Hepatic stellate cell (primary cell): ENCODE measurements at places on chromosomes 3 and 15.

- DNase-seq: no peak
Measured at GRCh38 chr15:27254055-27254454, 283.1 kb downstream of the GABRG3 start.

GRCh38 chr3:29070959-29071634 is 209.8 kb upstream of the RBMS3 start:
- no peak for DNase-seq

DNA sequence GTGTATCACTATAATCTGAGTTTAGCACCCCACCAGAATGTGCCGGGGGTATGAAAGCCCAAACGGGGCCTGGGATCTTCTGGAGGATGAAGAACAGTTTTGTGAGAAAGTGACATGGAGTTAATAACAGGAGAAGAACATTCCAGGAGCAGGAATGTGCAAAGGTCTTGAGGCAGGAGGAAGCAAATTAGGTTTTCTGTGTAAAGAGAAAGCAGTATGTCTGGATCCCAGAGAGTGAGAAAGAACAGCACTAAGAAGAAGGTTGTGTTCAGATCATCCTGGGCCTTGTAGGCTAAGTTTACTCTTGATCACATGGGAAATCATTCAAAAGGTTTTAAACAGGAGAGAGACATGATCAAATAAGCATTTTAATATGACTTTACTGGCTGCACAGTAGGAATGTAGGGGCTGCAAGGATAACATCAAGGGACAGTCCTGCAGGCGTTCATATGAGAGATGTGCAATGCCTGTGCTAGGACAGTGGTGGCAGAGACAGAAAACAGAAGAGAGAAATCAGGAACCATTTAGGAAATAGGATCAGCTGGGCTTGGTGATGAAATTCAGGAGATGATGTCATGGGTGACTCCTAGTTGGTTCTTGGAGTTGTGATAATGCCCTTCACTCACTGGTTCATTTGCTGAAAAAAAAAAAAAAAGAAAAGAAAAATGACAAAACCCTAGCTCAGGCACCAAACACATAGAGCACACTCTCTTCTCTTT is 113.5 kb downstream of the TNIK start:
- peak; percentile 3 for DNase-seq

GRCh38 chr15:74889883-74890664 is at the start of gene MPI:
Gene MPI (plus strand): TSS chr15:74890042. CDS start chr15:74890074, 32 bp downstream.
- peak; percentile 96 for DNase-seq

- DNase-seq: no peak
Measured at GRCh38 chr3:180626844-180627243, 24.9 kb downstream of the TTC14 start.

DNA sequence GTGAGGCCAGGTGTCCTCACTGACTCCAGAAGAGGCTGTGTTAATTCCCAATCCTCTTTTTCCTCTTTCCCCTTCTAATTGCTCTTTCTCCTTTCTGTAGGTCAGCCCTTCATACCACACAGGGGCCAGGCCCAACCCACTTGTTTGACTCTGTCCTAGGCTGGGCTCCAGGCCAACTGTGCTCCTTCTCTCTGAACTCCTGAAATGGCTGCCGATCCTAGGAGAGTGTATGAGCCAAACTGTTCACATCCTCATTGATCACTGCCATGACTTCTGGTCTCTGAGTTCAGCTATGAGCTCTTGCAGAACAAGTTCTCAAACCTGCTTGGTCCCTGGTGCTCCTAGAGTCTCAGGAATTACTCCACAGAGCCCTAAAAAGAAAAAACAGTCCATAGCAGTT is 145.1 kb downstream of the VGLL4 start:
- peak; percentile 55 for DNase-seq

GRCh38 chr3:195040094-195040493 is 230.9 kb downstream of the XXYLT1 start:
- DNase-seq: no peak

GRCh38 chr3:22122567-22122966 is 371.6 kb upstream of the ZNF385D start:
- DNase-seq: no peak

- DNase-seq: no peak
Measured at GRCh38 chr3:41369838-41370237, 170.5 kb downstream of the CTNNB1 start.

- no peak for DNase-seq
Measured at GRCh38 chr15:79944622-79945021, 26.4 kb downstream of the BCL2A1 start.

DNA sequence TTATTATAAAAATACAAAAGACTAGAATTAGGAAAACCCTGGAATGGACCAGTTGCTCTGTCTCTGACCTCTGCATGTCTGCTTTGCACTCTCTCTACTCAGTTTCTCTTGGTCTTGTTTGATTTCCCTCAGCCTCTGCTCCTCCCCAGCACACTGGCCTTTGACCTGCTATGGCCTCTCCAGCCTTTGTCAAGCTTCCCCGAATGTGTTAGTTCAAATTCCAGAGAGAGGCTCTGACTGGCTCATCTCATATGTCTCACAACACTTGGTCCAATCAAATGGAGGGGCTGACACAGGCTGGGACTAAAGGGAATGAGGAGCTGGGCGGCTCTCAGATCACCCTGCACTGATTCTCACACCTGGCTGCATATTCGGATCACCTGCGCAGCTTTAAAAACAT is 52.4 kb upstream of the CMTM8 start:
- DNase-seq: no peak

GRCh38 chr15:76340198-76340802 is 3.7 kb downstream of the ISL2 start:
- no peak for DNase-seq

DNA sequence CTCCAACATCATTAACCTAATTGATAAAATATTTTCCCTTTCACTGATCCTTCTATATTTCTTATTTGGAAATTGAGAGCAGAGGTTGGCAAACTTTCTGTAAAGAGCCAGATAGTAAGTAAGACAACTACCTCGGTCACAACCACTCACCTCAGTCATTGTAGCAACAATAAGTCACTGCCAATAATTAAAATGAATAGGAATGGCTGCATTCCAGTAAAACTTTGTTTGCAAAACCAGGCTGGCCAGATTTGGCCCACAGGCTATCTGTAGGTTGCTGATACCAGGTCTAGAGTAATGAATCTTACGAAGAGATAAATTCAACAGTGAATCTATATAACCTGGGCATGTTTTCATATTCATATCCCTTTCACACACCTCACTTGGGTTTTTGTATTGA is 316.2 kb upstream of the TBC1D5 start:
- no peak for DNase-seq

DNA sequence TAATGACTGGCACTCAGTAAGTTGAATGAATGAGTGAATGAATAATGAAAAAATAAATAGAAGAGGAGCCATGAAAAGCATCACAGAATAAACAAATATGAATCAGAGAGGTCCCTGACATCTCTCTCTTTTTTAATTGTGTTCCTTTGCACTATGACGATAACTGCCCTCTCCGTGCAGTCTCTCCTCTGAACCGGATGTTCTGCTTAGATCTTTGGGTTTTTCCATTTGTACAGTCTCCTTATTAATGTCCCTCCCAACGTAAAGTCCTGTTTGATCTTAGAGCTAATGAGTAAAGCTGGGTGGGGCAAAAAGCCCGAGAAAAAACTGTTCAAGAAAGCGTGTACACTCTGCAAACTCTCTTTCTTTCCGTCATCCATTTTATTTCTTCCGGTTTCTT is 28.3 kb upstream of the BHLHE40 start:
- no peak for DNase-seq

DNA sequence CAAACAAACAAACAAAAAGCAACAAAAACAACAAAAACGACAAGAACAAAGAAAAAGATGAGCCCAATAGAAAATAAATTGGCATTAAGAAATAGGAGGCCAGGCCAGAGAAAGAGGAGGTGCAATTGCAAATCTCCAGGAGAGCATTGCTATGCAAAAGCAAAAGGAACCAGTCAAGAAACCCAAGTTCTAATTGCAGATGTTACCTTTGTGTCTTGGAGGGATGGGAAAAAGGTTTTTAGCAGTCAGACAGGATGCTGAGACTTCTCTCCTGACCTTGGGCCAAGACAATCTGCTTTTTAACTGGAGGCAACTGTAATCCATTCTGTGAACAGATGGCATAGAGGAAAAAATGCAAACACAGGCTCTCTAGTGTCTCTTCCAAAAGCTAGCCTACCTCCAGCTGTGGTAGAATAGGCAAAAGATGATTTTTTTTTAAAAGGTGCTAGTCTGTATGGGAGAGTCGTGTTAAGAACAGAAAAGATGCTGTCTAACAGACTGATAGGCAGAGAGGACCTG is 56.4 kb downstream of the LSAMP start:
- no peak for DNase-seq

- DNase-seq: no peak
Measured at GRCh38 chr15:40932649-40933516, 3.7 kb downstream of the DLL4 start.

GRCh38 chr3:100517276-100517675 is 24.9 kb downstream of the TMEM45A start:
- DNase-seq: no peak

DNA sequence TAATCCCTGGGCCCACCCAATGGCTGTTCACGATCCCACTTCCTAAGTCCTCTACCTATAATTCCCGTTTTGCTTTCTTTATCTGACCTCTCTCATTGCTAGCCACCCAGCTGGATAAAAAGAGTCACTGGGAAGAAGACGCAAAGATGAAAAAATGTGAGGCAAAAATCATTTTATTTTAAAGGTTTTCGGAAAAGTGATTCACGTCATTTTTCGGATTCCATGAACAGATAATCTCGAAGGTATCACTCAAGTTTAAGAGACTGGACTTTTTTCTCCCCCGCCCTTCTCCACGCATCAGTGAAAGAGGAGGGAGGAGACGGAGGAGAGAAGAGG is 266.6 kb downstream of the CGGBP1 start:
- no peak for DNase-seq

GRCh38 chr3:41629072-41629471 is 332.8 kb downstream of the ULK4 start:
- DNase-seq: no peak

DNA sequence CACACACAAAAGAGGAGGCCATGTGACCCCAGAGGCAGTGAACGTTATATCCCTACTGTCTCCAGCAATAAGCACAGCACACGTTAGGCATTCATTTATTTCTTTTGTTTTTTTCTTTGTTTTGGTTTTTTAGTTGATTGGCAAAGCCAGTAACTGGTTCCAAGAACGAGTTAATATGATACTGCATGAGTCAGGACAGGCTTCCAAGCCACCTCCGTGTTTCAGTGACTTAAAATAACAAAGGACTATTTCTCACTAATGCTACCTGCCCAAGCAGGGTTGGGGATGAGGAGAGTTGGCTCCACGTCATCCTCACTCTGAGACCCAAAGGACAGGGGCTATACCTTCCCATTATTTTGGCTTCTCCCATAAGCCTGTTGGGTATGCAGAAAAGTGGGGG is 130.5 kb downstream of the ST8SIA2 start:
- DNase-seq: no peak

DNA sequence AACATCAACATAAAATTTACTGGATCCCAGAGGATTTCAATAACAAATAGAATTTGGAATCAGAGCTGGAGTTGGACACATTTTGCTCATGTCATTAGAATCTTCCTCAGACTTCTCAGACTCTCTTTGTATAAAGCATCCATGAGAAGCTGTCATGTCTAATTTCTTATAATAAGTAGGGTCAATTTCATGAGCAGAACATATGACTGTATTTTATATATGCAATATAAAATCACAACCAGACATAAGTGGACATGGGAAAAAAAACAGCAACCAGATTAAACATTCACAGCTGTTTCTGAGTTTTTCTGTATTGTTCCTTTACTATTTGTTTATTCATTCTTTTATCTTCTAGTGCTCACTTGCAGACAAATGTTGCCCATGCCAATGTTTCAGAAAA is 325.5 kb downstream of the RBMS3 start:
- no peak for DNase-seq

GRCh38 chr3:46707601-46708011 is 6.4 kb downstream of the TMIE start:
- no peak for DNase-seq

GRCh38 chr15:68829068-68829467 is 8.4 kb upstream of the ANP32A start:
- no peak for DNase-seq

DNA sequence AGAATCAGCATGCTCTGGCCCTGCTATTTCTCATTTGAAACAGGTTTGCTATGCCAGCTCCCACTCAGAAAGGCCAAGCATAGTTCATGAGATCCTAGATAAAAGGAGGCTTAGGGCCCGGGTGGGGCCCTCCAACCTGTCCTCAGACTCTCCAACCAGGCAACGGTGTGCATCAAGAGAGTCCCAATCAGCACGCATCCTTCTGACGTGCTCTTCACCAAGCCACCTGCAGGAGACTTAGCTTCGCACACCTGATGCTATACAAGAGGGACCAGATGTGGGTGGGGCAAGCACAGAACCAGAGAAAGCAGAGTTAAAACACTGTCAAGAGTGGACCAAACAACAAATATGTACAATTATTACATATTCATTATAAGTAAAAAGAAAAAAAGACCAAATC is 17.3 kb downstream of the STIMATE start:
- DNase-seq: no peak

GRCh38 chr3:158936530-158937113 is 134.8 kb downstream of the MFSD1 start:
- DNase-seq: no peak

DNA sequence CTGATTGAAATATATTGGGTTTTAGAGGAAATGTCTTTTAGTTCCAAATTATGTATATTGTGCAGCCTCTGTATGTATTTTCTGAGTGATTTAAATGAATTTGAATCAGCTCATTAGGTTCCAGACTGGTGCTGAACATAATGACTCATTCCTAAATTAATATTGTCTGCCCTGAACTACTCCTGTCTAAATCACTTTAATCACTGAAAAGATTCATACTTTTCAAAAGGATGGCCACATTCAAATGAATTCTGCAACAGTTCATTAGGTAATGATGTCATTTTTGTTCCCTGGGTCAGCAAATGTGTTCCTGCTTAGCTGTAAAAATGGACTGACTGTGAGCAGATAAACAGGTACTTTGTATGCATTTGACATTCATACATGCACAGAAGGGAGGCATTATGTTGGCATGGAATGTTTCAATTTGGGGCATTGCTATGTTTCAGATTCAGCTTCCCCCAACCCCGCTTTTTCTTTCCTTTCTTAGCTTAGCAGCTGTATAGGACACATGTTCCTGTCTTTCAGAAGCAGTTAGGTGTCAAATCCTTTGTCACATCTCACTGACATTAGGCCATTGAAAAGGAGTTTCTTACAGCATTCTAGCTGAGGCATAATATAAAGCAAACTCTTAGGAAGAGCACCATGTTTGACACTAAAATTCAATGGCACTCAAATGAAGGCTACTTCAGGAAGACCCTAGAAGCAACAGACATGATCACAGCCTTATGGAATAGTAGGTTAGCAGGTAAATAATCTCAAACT is 318.5 kb upstream of the ARPP21 start:
- DNase-seq: no peak

DNA sequence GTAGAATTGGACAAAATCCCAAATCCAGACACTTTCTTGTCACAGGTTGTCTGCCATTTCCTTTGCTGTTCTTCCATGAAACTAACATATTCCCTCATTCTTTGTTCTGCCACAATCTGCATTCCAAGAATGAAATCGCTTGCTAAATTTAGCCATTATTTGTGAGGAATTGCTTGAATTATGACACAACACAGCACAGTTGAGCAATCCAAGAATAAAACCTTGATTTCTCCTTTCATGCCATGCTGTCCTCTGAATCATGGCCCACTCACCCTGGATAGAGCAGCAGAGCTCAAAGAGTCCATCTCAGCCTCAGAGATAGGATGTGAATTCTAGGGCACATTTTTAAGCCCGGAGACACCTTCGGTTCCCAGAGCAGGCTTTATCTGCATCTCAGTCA is 35.2 kb upstream of the GREM1 start:
- peak; percentile 85 for DNase-seq

- DNase-seq: no peak
Measured at GRCh38 chr15:93527374-93528050, 438.5 kb upstream of the RGMA start.
